ENCODE measurements at places on chromosomes 5 and 9.

DNA sequence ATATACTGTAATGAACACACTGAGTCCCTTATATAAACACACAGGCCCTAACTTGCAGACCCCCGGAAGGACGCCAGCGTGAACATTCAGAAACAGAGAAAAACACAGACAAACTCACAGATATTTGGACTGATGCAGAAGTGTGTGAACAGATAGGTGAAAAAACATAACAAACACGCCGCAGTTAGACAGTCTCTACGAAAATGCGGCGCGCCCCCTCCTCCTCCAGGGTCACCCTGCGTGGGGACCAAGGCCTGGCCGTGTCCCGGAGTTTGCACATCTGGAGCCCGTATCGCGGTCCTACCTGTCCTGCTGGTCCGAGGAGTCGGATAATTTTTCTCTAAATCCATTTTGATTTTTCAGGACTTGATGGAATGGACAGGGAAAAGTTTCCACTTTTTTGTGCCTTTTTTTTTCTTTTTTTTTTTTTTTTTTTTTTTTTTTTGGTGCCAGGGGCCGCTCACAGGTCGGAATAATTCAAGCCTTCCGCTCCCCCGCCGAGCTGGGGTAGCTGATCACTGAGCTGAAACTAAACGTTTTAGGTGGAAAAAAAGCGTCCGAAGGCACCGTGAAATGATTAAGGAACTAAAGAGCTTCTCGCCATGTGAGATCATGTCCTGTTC lies at the start of gene PAX5:
Gene PAX5, minus strand, starts transcription at position 587 of the 623 bp plus-strand sequence. Its CDS starts 237 bp downstream, at position 350.
- DNase-seq = no peak

GRCh38 chr5:69248019-69248418 lies 13.3 kb downstream of the CDK7 start:
- no peak for DNase-seq

- no peak for DNase-seq
Observed at GRCh38 chr5:91211997-91212713, 171.0 kb downstream of the ARRDC3 start.

- no peak for DNase-seq
Observed at GRCh38 chr5:539469-540070, 15.3 kb upstream of the SLC9A3 start.

DNA sequence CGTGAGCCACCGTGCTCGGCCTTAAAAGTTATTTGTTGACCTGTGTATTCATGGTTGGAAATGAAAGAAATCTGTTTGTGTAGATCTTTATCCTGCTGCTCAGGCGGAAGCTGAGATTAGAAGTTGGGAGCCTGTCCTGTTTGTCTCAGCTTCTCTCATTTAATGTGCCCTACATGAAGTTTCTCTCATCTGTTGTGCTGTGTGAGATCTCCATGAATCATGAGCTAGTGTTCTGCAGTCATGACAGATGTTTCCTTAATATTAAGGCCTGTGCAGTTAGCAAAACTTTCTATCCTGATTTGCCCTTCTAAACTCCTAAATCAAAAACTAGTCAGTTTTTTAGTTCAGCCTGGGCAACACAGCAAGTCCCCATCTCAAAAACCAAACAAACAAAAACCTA lies 59.5 kb downstream of the FAM78A start:
- no peak for DNase-seq

GRCh38 chr5:142053426-142054151 lies 40.8 kb upstream of the GNPDA1 start:
- DNase-seq = no peak

GRCh38 chr9:69834591-69835184 lies 14.1 kb downstream of the CFAP95 start:
- DNase-seq = no peak

- DNase-seq = no peak
Observed at GRCh38 chr5:26579712-26580111, 458.7 kb downstream of the CDH9 start.

DNA sequence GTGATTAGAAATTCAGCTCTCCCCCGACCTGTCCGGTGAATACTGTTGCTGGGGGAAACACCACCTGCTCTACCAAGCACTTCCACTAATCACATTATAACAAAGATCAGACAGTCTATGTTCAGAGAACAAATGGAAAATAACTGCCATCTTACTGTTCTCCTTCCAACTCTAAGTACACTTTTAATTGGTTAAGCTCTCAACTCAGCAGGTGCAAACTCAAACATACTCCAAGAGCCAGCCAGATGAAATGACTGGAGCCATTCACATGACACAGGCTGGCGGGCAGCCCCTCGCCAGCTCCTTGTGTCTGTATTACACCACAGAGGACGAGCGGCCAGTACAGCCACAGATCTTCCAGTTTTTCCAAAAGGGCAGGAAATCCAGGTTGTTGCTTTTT lies 16.1 kb downstream of the LIFR start:
- no peak for DNase-seq

Data from effector memory CD4-positive, alpha-beta T cell (primary cell).